Ascending aorta (tissue), 2 donors: ENCODE measurements at places on chromosomes 6 and 20.

DNA sequence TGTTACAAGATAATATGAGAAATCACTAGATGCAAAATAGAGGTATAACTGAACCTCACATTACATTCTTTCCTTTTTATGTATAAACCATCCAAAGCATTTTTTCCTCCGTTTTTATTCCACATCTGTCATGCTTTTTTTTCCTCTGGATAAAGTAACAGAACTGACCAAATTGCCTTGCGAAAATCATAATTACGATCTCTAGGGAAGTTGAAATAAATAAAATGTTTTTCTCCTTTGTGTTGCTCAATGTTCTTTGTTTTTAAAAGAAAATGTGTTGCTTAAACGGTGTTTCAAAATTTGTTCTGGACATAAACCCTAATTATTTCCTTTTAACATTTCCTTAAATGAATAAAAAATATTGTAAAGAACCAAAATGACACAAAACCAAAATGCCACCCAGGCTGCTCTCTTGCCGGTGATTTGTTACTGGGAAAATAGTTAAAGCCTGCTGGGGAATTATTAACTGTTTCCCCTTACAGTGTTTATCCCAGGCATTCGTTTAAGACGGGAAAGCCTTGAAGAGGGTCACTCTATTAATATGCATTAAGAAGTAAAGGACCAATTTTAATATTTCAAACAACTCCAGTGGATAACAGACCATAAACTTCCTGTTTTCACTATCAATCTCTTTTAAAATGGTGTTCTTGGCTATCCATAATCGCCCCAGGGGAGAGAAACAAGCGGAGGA lies 1.7 kb upstream of the ADGRB3 start:
- DNase-seq = no peak

DNA sequence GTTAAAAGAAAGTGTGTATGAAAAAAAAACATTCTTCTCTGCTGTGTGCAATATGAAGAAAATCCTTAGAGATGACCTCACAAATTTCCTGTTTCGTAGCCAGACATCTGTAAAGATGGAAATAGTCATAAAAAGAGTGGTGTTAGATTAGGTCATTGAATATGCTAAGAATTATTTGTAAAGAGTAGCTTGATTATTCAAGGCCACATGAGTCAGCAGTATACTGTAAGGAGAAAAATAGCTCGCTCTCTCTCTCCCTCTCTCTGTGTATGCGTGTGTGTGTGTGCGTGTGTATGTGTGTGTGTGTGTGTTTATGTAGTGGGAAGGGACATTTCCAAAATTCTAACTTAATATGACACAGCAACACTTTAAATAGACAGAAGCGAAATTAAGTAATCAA lies 78.8 kb downstream of the PTCHD4 start:
- no peak for DNase-seq

DNA sequence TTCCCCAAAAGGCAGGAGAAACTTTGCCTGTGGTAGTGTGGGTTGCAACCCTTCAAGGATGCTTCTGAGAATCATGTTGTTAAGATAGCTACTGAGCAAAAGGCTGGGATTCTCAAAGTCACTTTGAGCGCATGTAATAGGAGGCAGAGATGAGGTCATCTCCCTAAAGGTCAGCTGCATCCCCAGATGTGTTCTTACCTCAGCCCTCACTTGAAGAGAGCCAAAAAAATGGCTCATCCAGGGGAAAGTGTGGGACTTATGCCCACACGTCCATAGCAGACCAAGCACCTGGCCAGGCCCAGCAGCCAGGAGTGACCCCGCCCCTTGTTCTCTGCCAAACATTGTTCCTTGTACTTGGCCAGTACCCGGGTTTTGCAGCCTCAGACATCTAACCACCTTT lies 187.0 kb upstream of the BMP2 start:
- no peak for DNase-seq

GRCh38 chr6:100461917-100462705 lies 2.6 kb downstream of the SIM1 start:
- DNase-seq = no peak

DNA sequence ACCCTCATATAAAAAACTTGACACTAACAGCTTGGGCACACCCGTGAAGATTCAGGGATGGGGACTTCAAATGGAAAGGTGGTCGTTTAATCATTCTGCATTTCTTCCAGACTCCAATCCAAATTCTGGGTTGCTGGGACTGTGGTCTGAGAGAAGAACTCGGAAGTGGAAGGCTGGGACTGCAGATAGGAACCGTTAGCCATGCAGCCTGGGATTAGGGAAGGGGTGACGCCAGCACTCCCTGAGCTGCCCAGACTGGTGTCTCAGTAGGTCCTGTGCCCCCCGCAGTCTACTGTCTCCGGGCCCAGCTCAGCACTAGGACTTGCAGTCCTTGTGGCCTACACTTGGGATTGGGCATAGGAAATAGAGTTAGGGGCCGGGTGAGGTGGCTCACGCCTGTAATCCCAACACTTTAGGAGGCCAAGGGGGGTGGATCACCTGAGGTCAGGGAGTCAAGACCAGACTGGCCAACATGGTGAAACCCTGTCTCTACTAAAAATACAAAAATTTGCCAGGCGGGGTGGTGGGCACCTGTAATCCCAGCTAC lies 511 bp upstream of the CLIC1 start:
- DNase-seq = no peak

DNA sequence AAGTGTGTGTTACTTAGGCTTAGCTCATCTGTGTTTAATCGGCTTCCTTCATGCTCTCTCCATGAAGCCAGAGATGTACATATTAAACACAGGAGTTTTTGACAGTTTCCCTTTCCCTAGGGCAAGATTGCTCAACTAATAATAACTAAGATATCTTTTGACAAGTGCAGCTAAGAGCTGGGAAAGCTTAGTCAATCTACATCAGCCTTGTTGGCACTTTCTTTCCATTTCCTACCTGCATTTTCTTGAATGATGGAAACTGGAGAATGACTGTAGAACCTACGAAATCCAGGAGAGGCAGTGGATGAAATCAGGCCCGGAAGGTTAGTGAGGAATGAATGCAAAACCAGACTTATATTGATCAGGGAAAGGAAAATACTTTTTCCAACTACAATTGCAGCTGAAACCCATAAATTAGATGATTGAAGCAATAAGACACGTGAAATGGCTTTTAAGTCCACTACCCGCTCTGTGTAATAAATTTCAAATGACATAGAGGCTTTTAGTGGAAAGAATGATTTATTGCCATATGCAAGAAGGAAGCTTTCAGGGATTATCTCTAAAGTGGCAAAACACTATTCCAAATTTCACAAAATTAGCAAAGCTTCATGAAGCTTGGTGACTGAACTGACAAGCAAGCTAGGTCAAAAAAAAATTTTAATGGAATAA lies 237.2 kb upstream of the ID4 start:
- no peak for DNase-seq

GRCh38 chr20:58942549-58942948 lies 38.5 kb upstream of the NELFCD start:
- no peak for DNase-seq

DNA sequence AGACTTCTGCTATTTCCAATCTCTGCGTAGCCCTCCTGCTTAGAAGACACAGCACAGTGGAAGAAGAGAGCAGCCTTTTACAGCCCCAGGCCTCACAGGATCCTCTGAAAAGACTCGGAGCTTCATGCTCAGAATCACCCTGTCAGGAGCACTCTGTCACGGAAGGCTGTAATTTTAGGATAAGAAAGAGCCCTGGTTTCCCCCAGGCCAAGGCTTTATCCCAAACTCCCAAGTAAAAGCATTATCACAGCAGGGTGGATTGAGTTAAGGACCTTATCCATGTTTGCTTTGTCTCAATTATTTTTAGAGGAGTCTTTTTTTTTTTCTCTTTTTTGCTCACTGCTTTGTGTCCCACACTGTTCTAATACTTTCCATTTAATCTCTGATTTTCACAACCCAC lies 39.2 kb downstream of the ANKS1A start:
- no peak for DNase-seq

- no peak for DNase-seq
Measured at GRCh38 chr6:157376706-157377230, 4.2 kb upstream of the ZDHHC14 start.

GRCh38 chr6:38337819-38338465 lies 301.8 kb downstream of the BTBD9 start:
- no peak for DNase-seq

- DNase-seq = no peak
Measured at GRCh38 chr20:51985013-51985415, 182.7 kb upstream of the SALL4 start.

DNA sequence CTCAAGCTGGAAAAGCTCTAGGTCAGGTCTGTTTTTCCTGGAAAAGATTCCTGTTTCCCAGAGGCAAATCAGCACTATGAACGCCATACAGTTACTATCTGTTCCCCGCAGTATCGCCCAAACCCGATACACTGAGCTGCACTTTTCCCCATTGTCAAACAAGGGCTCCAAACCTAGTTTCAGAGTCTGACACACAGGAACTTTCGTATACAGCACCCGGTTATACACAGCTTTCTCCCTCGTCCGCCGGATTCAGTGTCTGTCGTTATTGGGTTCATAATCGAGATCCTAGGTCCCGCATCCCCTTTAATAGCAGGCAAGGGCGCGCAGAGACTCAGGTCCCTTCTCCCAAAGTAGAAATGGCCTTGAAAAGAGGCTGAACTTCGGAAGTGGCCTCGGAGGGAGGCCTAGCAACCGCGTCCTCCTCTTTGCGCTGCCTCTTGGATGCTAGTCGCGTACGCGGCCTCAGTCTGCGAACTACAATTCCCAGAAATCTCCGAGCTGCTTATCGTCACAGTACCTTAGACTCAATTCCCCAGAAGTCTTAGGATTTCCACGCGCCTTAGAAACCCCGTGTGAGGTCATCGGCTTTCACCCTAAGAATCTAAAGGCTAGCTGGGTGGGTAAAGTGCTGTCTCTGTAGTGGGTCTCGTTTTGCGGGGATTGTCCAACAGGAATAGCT lies 34.2 kb downstream of the ZNF391 start:
- DNase-seq = no peak

DNA sequence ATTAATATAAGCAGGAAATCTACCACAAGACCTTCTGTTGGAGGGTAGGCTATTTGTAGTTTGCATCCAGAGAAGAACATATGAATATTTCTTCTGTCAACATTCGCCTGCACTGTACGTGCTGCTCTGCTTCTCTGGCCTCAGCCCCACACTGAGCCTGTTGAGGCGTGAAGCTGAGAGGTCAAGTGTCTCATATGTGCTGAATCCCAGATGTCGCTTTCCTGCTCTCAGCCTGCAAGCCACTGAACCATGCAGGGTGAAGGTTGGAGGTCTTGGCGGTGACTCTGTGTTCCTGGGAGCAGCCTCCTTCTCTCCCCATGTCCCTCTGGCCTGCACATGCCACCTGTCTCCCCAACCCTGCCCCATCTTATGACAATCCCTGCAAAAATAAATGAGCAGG lies 83.6 kb downstream of the TMEM170B start:
- no peak for DNase-seq
